Activated naive CD4-positive, alpha-beta T cell treated with anti-CD3 and anti-CD28 coated beads, Interleukin-2, amount 50 U/mL, for 72 hours (primary cell): ENCODE measurements at places on chromosomes 3 and 15. TPM values are rescaled to one million over a fixed set of nuclear protein-coding genes. Genes with fewer than 3 reads are reported as not detected.

Gene CXCR6
- 1.8 TPM for total RNA-seq

Gene ASB14
- total RNA-seq = not detected

Gene SOX14
- total RNA-seq = not detected

Gene CPN2
- total RNA-seq = not detected

Gene PPP2R3A
- total RNA-seq = 0.54 TPM

Gene SH3GL3
- total RNA-seq = not detected

Gene DYNLT2B
- 13.1 TPM for total RNA-seq

Gene SATB1
- total RNA-seq = 444 TPM

Gene LRRC2
- total RNA-seq = not detected

Gene KLHL40
- total RNA-seq = not detected

Gene DLG1
- 76.3 TPM for total RNA-seq
